ENCODE measurements at places on chromosomes 7 and 10.

- no peak for DNase-seq
Measured at GRCh38 chr10:71216751-71217265, 4.4 kb downstream of the UNC5B start.

DNA sequence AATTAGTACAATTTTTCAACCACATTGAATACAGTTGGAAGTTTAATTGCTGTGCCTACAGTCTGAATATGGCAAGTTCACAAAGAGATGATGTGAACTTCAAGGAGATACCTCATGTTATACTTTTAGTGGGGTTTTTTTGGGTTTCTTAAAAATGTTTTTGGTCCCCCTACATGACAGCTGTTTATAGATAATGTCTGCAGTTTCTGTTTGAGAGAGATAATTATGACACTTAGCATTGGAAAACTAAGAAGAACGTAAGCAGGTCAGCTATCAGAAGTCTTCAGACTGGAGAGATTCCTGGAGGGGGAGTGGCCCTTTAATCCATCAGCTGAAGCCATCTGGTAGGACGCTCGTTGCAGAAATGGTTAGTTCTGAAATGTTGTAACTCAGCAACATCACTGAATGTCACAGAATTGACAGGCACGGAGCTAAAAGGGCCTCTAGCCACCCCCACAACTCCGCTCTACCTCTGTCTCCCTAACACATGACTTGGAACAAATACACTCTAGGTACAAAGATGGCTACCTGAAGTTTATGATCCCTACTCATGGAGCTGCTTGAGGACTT lies 29.0 kb downstream of the TIMM23 start:
- DNase-seq = no peak

- no peak for DNase-seq
Measured at GRCh38 chr7:74253835-74254128, 417 bp downstream of the RFC2 start.

DNA sequence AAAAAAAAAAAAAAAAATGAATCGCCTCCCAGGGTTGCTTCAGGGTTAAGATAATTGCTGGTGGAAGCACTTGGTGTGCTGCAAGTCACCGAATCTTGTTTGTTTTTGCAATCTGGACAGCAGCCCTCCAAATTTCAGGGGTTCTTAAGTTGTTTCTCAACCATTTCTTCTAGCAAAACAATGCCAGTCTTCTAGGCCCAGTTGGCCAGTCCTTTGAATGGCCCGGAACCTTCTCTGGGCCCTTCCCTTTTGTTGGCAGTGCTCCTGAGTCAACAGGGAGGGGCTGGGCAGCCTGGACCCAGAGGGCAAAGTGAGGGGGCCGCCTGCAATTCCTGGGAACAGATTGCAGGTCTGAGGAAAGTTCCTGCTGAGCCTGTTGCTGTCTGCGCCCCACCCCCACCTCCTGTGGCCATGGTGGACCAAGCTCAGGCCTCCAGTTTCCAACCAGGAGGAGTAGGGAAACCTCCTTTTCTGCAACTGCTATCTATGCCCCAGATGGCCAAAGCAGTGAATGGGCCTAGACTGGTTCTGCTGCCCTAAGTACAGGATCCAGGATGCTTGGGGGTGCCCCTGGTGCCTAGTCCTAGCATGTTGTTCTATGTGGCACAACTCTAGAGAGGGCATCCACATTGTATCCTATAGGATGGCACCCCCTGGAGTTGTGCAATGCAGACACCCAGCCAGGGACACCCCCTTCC lies 31.4 kb upstream of the PDCD4 start:
- DNase-seq = no peak

- DNase-seq = no peak
Measured at GRCh38 chr7:128497405-128497804, 20.9 kb downstream of the METTL2B start.

- no peak for DNase-seq
Measured at GRCh38 chr10:30973737-30974136, 57.9 kb downstream of the ZNF438 start.

DNA sequence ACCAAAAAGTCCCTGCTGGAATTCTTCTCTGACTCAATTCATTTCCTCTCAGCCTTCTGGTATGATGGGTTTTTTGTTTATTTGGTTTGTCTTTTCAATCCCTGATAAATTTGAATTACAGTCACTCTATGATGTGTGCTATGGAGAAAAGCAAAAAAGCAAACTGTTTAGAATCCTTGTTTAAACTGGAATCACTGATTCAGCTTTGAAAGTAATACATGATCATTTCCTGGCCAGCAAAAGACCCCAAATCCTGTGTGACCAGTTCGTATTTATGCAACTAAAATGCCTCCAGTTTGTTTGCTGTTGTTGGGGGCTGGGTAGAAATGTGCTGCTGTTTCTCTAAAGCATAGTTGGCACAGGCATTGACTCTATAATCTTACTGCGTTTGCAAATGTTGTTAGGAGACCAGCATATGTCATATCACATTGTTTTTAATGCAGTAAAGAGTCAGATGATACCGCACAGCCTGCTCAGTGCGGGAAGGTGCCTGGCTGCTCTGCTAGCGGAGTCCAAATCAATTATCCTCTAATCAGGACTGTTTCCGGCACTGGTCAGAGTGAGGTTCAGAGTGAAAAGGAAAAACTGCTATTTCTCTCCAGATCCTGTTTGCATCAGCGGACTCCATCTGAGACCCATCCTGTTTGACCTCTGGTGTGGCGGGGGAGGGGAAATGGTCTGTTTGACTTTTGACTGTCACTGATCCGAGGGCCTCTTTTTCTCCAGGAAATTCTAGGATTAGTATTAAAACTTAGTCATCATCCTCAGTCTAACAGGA lies 40.6 kb upstream of the ADD3 start:
- no peak for DNase-seq

- no peak for DNase-seq
Measured at GRCh38 chr10:7915923-7916536, 97.7 kb downstream of the TAF3 start.

DNA sequence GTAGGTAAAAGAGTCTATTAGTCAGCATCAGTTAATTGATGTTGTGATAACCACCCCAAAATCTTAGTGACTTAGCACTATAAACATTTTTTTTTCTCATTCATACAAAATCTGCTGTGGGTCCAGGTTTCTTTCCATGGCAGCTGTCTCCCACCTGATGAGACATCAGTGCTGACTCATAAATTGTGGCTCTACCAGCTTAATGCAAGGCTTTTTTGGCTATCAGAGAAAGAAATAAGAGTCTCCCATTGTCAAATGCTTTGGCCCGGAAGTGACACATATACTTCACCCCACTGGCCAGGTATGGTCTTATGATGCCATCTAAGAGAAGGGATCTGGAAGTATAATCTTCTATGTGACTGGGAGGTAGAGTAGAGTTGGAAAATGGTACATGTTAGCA lies 14.5 kb downstream of the DNAJB9 start:
- DNase-seq = no peak

DNA sequence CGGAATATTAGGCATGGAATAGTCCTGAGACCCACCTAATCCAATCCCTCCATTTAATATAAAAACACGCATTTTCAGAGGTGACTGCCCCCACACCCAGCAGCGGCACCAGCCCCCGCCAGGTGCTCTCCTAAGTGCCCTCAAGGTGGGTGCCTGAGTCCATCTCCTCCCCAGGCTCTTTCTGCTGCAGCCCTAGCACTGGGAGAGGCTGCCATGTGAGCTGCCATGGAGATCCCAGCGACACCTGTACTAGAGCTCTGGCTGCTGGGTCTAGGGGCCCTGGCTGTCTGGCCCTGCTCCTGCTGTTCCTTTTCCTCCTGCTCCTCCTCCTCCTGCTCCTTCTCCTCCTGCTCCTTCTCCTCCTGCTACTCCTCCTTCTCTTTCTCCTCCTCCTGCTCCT lies 191.1 kb upstream of the BMPER start:
- DNase-seq = no peak

All from stimulated activated CD4-positive, alpha-beta T cell treated with anti-CD3 and anti-CD28 coated beads, TNF-alpha, amount 100 ng/mL, for 1 hour (primary cell).